ENCODE measurements at places on chromosomes 2 and 18.

- no peak for DNase-seq
Measured at GRCh38 chr2:216405588-216405987, 6.7 kb upstream of the SMARCAL1 start.

DNA sequence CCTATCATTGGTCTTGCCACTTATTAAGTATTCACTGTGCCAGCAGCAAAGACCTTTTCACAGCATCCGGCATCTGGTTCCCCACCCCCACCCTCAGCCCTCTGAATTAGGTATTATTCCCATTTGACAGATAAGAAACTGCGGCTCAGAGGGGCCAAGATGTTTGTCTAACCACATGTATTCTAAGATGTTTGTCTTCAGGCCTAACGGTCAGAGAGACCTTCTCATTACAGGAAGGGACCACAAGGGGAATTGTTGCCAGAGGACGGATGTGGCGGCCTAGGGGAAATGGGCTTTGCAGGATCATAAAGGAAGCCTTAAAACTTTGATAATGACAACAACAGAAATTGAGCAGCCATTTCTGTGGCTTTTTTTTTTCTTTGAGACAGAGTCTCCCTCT, 16.6 kb downstream of the NPPC start:
- peak; percentile 93 for DNase-seq

DNA sequence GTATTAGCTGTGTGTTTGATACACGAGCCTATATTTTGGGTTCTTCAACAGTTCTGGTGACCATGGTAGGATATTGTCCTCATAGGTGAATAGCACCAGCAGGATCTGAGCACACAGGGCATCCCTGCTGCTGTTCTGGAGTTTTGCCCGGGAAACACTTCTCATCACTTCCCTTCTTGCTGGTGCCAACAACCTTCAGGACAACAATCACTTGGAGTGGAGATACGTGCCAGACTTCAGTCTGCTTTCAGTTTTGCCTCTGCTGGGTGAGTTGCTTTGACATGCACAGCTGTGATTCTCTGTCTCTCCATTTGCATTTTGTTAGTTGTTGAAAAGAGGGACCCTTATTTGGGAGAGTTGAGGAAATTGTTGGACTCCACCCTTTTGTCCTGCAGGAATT, 1347.2 kb upstream of the DDX18 start:
- DNase-seq: no peak

DNA sequence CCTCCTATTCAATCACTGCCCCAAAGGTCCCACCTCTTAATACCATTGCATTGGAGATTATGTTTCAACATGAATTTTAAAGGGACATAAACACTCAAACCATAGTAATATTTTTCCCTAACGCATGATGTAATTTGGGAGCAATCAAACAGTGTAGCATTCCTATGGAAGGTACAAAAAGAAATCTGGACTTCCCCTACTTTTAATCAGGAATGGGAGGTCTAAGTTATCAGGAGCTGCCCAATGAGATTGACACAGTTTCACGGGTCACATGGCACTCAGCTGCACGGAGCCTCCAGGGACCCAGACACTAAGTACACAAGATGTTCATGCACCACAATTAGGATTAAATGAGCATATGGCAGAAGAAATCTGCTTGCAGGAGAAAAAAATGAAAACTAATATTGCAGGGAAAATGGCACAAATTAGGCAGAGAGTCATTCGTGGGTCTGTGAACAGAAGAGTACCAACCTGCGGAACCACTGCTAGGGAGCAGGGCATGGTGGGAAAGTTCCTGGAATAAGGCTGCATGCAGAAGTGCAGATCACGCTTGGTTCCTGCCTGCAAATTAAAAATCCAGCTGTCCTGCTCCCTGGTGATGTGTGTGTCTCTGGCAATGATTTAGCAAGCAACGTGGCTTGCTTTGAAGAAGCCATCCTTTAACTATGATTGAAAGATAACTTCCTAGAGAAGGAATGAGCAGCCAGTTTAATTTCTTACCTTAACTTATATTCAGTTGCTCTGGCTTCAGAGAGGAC, 326.6 kb upstream of the ID2 start:
- DNase-seq: no peak

DNA sequence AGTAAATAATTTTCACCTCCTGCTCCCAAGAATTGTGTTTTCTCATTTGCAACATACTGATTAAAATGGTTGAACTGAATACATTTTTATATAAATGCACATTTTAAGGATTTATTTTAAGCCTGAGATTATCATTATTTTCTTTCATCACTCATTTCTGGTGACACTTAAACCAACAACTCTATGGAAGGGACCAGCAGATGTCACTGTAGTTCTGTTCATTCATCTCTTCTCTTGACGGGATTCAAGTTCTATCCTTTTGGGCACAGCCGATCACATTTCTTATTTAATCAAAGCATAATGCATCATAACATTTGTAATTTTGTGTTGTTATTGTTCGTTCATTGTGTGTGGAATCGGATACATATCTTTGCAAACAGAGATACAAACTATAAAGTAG, 417.9 kb downstream of the HRH4 start:
- peak; percentile 7 for DNase-seq

GRCh38 chr2:26840937-26841610, 6.9 kb upstream of the DPYSL5 start:
- DNase-seq: no peak

DNA sequence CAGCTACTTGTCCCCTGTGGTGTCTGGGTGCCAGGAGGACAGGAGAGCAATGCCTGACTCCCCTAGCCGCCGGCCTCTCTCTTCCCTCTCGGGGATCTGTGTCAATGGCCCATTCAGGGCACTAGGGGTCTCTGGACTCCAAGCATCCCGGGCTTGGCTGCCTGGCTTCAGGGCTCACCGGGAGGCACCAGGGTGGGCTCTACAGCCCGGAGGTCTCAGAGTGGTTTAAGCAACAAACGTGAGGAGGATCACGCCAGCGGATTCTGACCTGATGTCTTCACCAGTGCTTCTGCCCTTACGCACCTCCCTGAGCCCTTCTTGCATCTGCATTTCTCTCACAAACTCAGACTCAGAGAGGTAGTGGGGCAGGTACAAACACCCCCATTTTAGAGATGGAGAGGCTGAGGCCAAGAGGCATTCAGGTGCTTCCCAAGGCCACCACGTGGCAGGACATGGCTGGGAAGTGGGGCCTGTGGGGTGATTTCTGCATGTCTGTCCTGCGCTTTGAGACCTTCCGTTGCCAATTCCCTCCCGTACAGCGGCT, 243.0 kb downstream of the CELF4 start:
- no peak for DNase-seq

DNA sequence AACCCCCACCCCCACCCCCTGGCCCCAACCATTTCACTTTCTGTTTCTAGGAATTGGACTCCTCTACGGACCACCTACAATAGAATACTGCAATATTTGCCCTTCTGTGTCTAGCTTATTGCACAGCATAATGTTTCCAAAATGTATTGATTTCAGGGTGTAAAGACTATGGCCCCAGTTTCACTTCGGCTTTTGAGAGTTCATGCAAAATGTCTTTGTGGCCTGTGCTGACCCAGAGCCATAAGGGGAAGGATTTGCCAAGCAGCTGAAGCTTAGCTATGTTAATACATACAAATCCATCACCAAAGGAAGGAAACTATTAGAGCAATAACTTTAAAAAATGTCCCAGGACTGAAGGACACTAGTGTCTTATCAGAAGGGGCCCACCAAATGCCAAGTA, 11.2 kb upstream of the ATP9B start:
- no peak for DNase-seq

DNA sequence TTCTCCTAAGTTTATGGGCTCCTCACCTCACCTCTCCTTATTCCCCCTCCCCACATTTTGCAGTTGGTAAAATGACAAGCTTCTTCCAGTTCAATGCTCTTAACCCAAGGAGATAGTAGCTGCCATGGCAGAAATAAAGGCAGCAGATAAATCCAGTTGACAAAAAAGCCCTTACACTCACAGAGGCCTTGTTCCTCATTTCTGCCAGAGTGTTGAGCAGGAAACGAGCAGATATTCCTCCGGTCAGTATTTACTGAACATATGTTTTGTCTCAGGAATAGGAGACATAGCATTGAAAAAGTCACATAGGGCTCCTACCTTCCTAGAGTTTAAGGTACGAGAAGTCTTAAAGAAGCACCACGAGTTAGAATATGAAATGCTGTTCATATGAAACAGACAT, 493.7 kb upstream of the TNP1 start:
- DNase-seq: no peak

- no peak for DNase-seq
Measured at GRCh38 chr2:232802091-232802490, 25.7 kb upstream of the KCNJ13 start.

DNA sequence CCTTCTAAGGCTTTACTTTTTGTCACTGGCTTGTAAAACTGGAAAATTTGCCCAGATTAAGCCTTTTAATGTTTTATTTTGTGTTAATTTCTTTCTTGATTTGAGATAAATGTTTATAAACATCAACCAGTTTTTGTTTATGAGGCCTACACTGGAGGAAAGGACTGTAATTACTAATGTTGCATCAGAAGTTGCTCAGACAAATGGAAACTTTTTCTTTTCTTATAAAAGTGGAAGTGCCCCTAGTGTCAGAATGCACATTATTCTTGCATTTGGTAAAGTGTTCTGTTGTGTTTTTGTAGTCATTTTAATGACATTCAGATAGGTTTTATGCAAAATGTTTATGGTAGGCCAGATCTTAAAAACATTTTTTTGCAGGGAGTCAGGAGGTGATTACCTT, 25.3 kb downstream of the LCLAT1 start:
- no peak for DNase-seq
